ENCODE measurements at places on chromosomes 12 and 14.
A peak's percentile ranks its signal among the peaks of the same experiment; 100 is the strongest.

GRCh38 chr12:84793558-84794367 is 118.8 kb downstream of the SLC6A15 start:
- DNase-seq, result no peak

GRCh38 chr14:89440986-89441909 is 24.2 kb upstream of the FOXN3 start:
- DNase-seq, result no peak

DNA sequence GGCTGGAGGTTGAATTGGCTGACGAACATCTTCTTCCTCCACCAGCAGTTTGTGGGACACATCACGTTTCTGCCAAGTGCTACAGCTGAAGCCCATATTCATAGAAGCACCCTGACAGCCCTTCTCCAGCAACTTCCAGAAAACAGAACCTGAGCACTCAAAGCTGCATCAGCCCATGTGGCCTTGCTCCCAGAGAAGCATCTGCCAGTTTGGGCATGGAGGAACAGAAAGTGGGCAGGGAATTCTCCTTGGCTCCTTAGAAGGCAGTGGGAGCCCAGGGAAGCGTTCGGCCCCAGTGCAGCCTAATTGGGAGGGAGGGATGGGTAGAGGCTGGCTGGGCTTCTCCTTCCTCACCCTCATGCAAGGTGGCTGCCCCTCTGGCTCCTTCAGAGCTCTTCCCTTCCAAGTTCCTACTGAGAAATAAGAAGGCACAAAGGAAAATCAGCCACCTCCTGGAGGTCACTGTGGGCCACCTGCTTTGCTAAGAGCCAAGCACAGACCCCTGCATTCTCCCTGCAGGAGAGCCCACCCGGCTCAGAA is 4.1 kb upstream of the NGB start:
- no peak for DNase-seq

DNA sequence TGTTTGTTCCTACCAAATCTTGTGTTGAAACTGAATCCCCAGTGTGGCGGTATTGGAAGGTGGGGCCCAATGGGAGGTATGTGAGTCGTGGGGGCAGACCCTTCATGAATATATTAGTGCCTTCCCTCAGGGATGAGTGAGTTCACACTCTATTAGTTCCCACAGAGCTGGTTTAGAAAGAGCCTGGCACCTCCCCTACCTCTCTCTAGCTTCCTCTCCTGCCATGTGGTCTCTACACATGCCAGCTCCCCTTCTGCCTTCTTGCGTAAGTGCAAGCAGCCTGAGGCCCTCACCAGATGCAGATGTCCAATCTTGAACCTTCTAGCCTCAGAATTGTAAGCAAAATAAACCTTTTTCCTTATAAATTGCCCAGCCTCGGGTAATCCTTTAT is 105.8 kb downstream of the SPTSSA start:
- DNase-seq, result no peak

GRCh38 chr14:52992236-52992870 is 41.5 kb upstream of the FERMT2 start:
- no peak for DNase-seq

- no peak for DNase-seq
These were observed 65.2 kb downstream of the PAPOLA start for GRCh38 chr14:96567289-96567899.

GRCh38 chr12:26803552-26803951 is 29.4 kb downstream of the ITPR2 start:
- DNase-seq, result no peak

- no peak for DNase-seq
These were observed 11.1 kb downstream of the NRXN3 start for GRCh38 chr14:78181270-78181669.

- no peak for DNase-seq
These were observed 298.5 kb downstream of the ERC1 start for GRCh38 chr12:1289371-1290155.

DNA sequence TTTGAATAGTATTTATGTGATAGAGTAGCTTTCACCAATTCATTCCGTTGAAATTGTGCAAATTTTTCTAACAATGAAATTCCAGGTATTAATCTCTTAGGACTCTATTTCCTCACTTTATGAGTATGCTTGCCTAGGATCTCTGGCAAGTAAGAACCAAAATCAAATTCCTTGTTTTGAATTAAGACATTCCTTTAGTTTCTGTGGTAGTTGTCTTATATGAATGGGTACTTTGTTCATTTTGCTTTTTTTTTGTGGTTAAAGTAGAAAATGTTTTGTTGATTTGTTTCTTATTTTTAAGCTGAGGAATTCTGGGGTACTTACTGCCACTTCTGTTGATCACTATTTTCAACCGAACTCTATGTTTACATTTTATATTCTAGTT is 59.8 kb downstream of the KITLG start:
- no peak for DNase-seq

DNA sequence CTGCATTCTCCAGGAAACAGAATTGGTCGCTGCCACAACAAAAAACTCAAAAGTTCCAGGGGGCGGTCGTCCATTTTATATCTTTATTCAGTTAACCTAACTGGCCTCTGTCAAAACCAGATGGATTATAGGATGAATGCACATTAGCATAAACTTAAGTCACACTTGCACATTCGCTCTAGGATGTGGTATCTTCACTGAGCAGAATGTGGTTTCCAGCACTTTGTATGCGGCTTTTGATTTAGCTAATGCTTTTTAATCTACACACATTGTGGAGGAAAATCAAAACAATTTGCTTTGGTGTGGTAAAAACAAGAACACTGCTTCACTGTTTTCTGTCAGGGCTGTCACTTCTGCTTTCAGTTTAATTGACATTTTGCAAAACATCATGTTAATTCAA is 4.5 kb downstream of the TAS2R50 start:
- no peak for DNase-seq

DNA sequence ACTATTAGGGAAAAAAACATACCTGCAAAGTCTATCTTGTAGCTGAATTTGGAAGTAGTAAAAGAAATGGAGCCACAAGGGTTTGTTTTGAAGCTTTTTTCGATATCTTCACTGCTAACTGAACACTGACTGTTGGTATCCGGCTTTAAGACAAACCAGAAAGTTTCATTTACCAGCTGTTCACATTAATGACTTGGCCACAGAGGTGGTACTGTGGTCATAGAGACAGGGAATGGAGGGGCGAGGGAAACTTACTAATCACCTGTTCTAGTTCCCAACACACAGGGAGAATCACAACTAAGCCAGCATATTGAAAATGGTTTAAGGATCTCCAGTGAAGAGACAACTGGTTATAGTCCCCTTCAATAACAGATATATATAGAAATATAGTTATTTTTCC is 44.3 kb downstream of the PARP11 start:
- DNase-seq, result no peak

GRCh38 chr12:31466768-31467167 is 124.2 kb downstream of the DENND5B start:
- DNase-seq, result no peak

DNA sequence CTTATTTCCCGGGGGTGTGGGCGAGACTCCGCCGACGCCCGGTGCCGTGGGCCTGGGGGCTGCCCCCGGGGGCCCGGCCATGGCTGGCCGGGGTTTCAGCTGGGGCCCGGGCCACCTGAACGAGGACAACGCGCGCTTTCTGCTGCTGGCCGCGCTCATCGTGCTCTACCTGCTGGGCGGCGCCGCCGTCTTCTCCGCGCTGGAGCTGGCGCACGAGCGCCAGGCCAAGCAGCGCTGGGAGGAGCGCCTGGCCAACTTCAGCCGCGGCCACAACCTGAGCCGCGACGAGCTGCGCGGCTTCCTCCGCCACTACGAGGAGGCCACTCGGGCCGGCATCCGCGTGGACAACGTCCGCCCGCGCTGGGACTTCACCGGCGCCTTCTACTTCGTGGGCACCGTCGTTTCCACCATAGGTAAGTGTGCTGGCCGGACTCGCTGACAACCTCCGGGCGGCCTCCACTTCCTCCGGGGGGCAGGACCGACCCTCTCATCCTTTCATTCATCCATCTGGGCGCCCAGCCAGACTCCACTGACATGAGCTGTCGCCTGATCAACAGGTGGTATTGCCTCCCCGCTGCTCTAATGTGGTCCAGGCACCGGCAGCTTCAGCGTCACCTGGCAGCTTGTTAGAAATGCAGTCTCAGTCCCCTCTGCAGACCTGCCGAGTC is 467 bp downstream of the KCNK13 start:
- peak; percentile 41 for DNase-seq

GRCh38 chr12:64385019-64385418 is 5.5 kb downstream of the C12orf56 start:
- DNase-seq, result no peak

- DNase-seq, result no peak
These were observed 9.0 kb downstream of the HPD start for GRCh38 chr12:121849665-121850064.

- no peak for DNase-seq
These were observed 17.2 kb upstream of the POC1B start for GRCh38 chr12:89542912-89543592.

GRCh38 chr14:31897581-31898186 is 179.4 kb upstream of the ARHGAP5 start:
- no peak for DNase-seq

GRCh38 chr14:61618448-61618847 is 76.9 kb upstream of the HIF1A start:
- DNase-seq, result no peak

DNA sequence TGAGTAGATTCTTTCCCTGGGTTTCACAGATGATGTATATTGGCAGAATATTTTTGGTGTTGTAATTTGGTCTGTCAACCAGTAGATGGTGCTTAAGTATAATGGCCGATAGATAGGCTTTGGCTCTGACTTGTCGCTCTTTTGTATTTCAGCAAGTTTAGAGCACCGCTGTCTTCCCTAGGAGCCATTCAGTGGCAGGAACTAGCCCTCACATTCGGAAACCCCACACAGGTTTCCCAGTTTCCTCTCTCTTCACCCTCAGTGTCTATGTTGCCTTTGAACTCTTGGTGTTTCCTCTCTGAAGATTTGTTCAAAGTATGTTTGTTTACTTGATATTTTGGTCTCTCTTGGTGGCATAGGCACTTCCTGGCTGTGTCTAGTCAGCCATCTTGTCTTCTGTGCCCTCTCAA is 102.2 kb downstream of the GPHN start:
- no peak for DNase-seq

GRCh38 chr12:2772370-2772769 is 22.4 kb upstream of the FKBP4 start:
- DNase-seq, result no peak

- DNase-seq, result no peak
These were observed 249.3 kb upstream of the AVPR1A start for GRCh38 chr12:63400318-63400717.

DNA sequence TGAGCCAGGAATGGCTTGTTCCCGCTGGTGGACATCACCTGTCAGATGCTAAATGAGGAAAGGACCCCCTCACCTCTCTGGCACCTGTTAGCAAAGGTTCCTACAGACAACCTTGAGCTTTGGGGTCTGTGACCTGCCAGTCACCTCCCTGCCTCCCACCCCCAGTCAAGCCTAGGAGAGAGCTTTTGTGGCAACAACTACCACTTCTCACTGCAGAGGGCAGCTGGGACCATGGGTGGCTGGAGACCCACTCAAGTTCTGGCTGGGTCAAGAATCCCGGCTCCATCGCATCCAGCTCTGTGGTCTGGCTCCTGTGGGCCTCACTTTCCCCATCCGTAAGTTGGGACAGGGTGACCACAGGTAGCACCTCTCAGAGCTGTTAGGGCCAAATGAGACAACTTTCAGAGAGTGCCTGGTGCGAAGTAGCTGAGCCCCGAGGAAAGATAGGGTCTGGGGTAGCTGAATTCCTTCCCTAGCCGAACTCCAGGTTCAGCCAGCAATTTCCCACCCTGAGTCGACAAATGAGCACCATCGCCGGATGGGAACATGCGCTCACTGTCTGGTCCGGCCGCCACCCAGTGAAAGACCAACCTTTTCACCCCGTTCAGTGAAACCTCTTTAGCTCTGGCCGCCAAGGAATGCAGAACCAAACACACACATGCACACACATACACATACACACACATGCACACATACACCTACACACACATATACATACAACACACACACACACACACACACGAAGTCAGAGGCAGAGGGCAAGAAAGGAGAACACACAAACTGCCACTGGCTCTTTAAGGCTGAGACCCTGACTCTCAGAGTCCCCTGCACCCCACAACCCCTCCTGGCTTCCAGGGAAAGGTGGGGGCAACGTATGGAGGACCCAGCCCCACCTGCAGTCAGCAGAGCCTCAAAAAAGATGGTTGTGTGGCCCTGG is 1.9 kb downstream of the TMEM119 start:
- no peak for DNase-seq

- DNase-seq, result no peak
These were observed 133.8 kb downstream of the ITPR2 start for GRCh38 chr12:26699237-26699636.

DNA sequence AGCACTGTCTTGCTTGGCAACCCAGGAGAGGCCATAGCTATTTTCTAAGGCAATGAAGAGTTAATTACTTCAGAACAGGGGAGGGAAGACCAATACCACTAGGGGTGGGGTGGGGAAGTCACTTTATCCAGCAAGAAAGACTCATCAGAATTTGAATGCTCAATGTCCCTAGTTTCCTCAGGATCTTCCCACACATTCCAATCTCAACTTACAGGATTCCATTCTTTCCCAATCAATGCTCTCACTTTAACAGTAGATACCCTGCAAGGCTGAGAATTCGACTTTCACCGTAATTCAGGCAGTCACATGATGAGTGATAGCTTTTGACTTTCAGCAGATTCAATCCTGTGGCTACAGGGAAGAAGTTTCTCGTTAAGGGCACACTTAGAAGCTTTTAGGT is 526.6 kb upstream of the SEL1L start:
- no peak for DNase-seq

DNA sequence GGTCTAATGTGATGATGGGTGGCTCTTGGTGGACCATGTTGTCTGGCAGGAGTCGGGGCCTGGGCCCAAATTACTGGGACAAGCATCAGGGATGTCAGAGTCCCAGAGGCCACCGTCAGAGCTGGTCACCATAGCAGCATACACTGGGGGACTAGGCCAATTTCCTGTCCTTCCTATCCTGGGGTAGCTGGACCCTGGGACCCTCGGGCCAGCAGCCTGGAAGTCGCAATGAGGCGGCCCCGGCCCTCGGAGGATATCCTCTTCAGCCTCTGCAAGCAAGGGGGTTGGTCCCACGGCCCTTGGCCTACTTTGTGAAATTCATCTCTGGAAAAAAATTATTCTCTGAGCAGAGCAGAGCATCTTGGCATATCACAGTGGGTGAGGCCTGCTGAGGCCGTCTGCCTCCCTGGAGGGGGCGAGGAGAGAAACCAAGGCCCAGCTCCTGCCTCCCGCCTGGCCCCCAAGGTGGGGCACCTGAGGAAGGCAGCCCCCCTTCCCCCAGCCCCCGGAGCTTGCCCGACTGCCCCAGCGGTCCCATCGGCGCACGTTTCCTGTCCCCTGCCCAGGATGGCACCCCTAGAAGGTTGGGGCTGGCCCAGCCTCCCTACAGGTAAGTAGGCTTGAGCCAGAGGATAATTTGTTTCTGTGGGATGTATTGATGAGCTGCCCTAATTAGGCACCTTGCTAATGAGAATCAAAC is 135.0 kb upstream of the MYL2 start:
- DNase-seq, result no peak

GRCh38 chr12:83859021-83859420 is 1053.6 kb downstream of the SLC6A15 start:
- DNase-seq, result no peak

DNA sequence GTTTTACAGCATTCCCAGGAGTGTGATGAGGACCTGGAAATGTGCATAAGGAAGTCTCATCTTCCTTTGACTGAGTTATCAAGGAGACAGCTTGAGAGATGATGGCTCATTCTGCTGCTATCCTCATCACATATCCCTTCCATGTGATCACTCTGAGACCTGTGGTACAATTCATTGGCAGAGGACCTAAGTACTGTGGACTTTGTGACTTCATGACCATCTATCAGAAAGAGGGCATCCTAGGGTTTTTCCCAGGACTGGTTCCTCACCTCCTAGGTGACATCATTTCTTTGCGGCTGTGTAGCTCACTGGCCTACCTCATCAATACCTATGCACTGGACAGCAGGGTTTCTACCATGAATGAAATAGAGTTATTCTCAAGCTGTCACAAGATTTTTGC is 172.1 kb upstream of the PLEKHG7 start:
- no peak for DNase-seq
